ENCODE measurements at places on chromosomes 7 and 10.
A peak's percentile ranks its signal among the peaks of the same experiment; 100 is the strongest.

GRCh38 chr10:8289186-8289924 is 234.9 kb downstream of the GATA3 start:
- DNase-seq: no peak

DNA sequence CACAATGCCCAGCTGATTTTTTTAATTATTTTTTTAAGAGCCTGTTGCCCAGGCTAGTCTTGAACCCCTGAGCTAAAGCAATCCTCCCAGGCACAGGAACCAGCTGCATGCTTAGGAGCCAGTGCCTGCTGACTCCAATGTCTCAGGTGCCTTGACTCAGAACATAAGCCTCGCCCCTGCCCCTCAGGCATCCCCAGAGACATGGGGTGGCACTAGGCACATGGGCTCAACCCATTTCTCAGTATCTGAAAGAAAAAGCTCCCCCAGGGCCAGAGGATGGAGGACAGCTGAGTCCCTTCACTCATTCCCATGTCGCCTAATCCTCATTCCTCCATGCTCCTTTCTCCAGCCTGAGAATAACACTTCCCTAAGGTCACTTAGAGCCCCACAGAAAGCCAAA is 39.1 kb downstream of the KCNH2 start:
- no peak for DNase-seq

DNA sequence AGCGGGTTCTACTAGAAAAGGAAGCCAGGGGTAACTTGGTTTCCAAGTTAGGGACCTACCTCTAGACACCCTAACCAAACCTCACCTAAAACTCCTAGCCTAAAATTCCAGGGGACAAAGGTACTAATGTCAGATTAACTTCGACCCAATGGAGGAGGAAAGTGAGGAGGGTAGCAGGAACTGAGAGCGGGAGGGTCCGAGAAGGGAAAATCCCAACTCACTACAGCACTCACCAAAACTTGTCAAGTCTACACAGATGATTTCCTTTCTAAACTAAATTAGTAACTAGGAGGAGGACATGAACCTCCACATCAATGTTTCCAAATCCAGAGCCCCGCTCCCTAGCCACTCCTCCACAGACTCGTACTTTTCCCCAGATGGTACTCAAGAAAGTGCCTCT is 22.6 kb downstream of the CHCHD3 start:
- no peak for DNase-seq

- no peak for DNase-seq
Measured at GRCh38 chr10:114762811-114763210, 58.8 kb upstream of the FHIP2A start.

DNA sequence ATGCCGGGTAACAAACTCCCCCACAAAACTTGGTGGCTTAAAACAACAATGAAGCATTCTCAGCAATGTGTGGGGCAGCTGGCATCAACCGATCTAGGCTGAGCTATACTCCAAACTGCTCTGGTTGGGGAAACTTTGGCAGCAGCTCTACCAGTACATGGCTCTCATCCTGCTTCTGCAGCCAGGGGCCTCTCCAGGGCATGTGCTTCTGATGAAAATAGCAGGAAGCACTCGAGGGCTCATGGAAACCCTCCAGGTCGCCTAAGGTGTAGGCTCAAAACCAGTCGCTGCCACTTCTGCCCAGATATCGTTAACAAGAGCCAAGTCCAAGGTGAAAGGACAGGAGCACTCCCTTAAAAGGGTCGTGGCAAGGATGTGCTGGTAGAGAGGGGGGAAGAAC is 134.1 kb downstream of the TEX36 start:
- no peak for DNase-seq

GRCh38 chr7:133481676-133482075 is 228.8 kb downstream of the EXOC4 start:
- DNase-seq: no peak

DNA sequence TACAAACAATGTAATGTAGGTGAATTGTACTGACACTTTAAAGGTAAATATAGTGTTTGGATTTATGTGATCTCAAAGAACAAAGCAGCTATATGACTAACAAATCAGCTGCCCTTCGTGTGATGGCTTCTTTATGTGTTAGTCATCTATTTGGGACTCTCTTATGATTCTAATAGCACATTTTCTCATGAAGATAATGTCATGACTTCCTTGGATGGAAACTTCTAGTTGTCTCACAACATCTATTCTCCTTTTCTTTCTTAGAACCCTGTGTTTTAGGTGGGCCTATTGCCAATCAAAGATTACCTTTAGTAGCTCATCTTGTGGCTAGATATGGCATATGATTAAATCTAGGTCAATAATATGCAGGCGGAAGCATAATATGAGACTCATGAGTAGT is 45.0 kb downstream of the TMEM106B start:
- peak; percentile 46 for DNase-seq

- no peak for DNase-seq
Measured at GRCh38 chr10:7179536-7179935, 231.3 kb downstream of the SFMBT2 start.

DNA sequence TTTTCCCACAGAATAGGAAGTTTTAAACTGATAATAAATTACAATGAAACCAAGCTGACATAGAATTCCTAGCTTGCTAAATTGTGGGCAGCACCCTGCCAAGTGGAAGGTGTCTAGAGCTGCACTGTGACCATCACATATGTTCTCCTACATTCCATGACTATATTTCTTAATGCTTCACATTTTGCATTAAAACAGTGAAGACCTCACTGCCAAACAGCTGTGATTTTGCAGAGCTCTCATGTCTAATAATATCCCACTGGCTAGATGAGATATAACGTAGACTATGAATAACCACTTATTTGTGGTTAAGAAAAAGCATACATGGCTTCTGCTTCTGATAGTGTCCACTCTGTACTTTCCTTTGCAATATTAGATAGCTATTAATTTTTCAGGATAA is 228.3 kb upstream of the TEX47 start:
- no peak for DNase-seq

DNA sequence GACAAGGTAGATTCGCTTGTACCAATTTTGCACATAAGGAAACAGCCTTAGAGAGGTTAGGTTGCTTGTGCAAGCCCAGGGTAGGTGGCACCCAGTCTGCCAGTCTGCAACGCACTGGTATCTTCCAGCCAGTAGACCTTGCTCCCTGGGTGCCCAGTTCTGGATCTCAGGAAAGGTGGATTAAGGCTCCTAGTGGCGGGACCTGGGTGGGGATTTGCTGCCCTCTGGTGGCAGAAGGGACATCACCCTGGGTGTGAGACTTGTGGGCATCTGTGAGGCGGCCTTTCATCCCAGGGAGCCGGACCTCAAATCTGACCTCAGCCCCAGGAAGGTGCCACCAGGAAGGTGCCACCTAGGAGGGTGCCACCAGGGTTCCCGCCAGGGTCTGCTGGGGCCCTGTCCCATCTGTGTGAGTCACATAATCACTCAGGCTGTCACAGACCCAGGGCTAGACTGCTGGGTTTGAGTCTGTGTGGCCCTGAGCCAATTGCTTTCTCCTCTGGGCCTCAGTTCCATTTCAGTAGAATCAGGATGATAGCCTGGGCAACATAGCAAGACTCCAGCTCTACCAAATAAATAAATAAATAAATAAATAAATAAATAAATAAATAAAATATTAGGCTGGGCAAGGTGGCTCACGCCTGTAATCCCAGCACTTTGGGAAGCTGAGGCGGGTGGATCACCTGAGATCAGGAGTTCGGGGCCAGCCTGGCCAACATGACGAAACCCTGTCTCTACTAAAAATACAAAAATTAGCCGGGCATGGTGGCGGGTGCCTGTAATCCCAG is 5.3 kb upstream of the PRKRIP1 start:
- peak; percentile 68 for DNase-seq

DNA sequence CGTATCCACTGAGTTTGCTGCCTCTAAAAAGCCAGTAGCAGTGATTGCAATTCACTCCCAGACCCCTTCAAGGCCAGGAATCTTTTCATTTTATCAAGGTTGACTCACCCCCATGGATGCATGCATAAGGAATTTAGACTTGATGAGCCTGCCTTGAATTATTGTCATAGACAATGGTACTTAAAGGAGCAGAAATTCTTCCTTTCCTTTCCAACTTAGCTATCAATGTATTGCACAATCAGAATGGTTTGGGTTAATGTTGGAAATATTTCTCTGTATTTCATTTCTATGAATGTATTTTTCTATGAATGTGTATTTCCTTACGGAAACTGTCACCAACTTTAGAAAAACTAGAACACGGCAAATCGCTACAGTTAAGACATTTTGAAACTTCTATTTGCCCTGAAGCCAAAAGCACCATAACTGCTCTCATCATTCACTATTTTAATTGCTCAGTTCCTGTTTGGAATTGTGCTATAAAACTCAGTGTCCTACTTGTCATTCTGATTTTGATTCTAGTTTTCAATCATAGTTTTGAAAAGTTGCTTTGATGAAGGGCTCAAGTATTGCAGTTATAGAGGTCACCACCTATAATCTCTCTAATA is 355.7 kb upstream of the AKR1E2 start:
- DNase-seq: no peak

GRCh38 chr7:33764752-33765451 is 140.4 kb upstream of the BMPER start:
- no peak for DNase-seq

GRCh38 chr7:91285696-91286355 is 21.6 kb downstream of the FZD1 start:
- no peak for DNase-seq

DNA sequence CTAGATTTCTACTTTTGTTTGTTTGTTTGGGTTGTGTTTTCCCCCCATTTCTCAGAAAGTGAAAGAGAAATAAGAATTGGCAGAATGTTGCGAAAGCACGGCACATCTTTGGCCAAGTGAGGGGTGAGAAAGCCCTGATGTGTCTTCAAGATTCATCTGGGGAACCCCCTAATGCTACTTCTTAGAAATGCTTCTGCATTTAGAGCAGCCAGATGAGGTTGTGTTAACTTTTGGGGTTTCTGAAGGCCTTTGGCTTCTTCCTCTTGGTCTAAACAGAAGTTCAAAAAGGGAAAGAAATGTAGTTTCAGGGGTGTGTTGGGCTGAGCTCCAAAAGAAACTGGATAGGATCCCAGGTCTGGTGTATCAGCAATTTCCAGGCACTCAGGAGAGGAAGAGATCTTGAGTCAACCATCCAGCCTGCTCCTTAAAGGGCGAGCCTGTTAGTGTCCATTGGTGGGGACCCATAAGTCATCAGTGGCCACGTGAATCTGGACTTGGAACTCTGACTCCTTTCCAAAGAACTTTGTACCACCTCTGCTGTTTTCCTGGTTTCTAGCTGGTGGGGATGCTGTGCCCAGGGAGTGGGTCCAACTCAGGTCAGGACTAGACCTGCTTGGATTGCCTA is 6.5 kb downstream of the DUSP5 start:
- DNase-seq: no peak

DNA sequence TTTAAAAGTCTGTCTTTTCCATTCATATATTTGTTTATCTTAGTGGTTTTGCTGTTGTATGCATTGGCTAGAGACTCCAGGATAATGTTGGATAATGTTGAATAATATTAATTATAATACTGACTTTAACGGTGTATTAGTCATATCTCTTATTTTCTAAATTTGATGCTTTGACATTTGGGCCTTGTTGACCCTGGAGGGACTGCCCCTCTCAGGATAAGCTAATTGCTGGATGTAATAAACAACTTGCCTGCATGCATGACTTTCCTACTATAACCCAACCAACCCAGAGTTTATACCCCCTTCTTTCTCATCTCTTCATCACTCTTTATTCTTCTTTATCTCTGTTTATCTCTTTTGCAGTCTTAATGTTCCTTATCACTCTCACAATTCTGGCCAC is 90.9 kb upstream of the ABI1 start:
- DNase-seq: no peak

DNA sequence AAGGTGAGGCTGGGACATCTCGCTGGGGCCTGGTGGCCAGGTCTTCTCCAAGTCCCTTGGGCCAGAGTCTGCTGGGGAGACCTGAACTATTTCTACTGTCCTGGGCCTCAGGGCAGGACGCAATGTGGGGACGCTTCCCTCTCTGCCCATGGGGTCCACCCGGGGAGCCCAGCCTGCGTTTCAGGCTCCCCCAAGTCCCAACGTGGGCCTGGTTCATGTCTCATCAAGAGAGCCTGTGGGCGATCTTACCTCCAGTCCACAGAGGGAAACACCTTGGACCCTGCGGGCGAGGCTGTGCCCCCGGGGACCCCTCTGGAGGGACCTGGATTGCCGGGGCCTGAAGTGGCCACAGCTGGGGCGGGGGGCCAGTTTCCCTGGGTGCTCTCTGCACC is 91.7 kb downstream of the DNAJB6 start:
- no peak for DNase-seq

- DNase-seq: no peak
Measured at GRCh38 chr10:62019013-62019684, 117.7 kb downstream of the ARID5B start.

DNA sequence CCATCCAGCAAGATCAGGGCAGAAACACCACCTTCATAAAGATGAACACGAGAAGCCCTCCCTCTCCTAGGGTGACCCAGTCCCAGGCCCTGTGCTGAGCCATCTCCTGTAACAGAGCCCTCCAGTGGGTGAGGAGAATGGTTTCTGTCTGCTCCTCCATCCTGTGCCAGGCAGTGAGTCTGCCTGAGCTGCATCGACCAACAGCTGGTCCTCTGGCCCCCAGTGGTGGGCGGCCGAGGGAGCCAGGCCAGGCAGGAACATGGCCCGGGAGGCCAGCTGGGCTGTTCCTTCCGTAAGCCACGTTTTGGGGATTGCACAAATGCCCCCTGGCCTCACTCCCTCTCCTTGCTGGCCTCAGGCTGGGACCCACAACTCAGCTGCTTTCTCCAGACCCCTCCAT is 73.5 kb downstream of the GRB10 start:
- DNase-seq: no peak

GRCh38 chr10:42956045-42956444 is 120.8 kb upstream of the RET start:
- no peak for DNase-seq

DNA sequence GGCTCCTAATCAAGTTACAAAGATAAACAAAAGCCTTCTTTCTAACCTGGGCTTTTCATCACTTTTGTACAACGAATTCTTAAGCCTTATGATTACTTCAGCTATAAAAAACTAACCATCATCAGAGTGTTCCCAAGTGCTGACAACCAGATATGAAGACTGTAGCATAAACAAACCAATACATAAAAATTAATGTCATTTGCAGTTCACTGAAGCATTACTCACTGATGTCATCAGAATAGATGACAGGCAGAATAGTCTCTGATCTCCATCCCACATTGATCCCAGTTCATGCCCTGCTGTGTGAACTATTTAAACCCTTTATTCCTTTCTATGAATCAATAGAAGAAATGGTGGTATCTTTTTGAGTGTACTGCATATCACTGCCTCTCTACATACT is 84.4 kb downstream of the DNAJC1 start:
- no peak for DNase-seq

DNA sequence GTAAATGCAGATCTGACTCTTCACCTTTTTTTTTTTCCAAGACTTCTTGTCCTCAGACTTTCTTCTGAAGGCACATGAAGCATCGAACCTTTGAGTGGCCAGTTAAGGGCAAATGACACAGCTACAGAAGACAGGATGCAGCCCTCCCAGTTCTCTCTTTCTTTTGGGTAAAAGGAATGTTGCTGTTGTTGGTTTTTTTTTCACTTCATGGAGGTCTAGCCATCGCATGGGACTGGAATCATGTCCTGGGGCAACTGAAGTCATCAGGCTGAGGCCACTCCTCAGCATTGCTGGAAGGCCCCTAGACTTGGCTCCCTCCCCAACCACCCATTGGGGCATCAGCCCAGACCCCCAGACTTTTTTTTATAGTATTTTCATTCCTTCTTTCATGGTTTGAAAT is 896.5 kb downstream of the SORCS1 start:
- no peak for DNase-seq

Data from NCI-H526 treated with DMSO at 0.1 percent for 48 hours (cell line).